Brain (organoid and tissue), 16 donors: ENCODE measurements at places on chromosomes 5 and 9.

DNA sequence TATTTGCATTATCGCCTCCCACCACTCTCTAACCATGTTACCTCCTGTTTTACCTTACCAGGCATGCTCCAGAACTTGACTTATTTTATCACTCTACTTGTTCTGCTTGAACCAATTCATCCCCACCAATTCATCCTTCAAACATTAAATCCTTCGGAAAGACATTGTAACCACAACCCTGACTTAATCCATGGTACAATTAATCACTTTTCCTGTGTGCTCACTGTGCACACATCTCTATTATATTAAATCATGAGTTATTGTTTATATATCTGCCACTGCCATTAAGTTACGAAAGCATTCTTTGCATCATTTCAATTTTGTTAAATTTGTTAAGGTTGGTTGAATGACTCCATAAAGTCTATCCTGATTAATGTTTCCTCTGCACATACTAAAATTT is 7.4 kb upstream of the C5orf46 start:
- DNase-seq = no peak

DNA sequence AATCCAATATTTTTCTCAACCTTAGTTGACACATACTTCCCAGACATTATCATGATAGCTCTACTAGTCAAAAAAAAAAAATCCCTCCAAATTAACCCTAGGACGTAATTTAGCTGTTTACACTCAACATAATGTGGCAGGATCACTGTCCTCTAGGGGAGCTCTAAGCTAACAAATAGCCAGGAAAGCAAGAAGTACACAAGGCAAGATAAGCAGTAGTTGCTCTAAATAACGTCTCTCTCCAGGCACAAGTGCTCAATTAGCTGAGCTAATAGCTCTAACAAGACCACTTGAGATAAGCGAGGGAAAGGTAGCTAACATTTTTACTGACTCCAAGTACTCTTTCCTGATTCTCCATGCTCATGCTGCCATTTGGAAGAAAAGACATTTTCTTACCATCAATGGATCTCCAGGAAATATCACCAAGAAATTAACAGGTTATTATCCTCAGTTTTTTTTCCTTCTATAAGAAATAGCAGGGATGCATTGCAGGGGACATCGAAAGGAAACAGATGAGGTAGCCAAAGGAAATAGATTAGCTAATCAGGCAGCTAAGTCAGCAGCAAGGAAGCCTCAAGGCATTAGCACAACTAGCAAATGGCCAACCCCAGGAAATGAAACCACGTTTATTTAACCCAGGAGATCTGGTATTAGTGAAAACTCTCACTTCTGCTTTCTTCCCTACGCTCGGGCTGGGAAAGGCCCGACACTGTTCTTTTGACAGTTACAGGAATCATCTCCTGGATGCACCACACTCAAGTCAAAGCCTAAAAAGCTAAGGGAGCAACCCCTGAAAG is 614.1 kb downstream of the PTPRD start:
- no peak for DNase-seq

GRCh38 chr5:164354139-164354751 is 848.8 kb downstream of the MAT2B start:
- DNase-seq = no peak

DNA sequence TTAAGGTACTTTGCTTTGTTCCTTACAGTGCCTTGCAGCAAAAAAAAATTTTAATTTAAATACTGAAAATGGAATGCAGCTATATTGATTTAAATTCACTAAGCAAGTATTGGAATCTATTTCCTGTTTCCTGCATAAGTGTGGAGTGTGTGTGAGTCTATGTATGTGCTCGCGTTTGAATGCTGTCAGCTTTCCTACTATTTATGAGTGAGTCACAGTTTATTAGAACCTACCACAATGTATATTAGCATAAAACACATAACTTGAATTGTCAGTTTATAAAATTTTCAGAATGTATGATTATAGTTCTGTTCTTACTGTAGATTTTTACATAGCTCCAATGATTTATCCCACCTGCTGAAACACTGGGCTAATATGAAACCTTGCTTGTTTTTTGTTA is 302.1 kb downstream of the NR2F1-AS1 start:
- no peak for DNase-seq
